Activated T-helper 1 cell treated with anti-CD3 and anti-CD28 coated beads, Interleukin-12 subunit alpha, Interleukin-12 subunit beta, Interleukin-2, Interleukin-4 antibody, amounts not matched to agents 30 ng/mL and 10 ng/mL and 1 ng/mL, durations not matched to agents 14 hours and 24 hours and 36 hours (primary cell): ENCODE measurements at places on chromosomes 2 and 18. TPM values are rescaled to one million over a fixed set of nuclear protein-coding genes. Genes with fewer than 3 reads are reported as not detected.

CNTNAP5 gene
- not detected in 2 replicates for total RNA-seq

ALS2 gene
- 11.7 and 12.7 TPM in 2 replicates for total RNA-seq

FSHR gene
- total RNA-seq: not detected in 2 replicates

DAW1 gene
- not detected in 2 replicates for total RNA-seq

NOL4 gene
- total RNA-seq: not detected in 2 replicates

LBH gene
- 306 and 313 TPM in 2 replicates for total RNA-seq

SERPINB4 gene
- not detected in 2 replicates for total RNA-seq

GPR45 gene
- not detected in 2 replicates for total RNA-seq

TDRD15 gene
- total RNA-seq: not detected in 2 replicates

SERPINB3 gene
- total RNA-seq: not detected in 2 replicates

DNA sequence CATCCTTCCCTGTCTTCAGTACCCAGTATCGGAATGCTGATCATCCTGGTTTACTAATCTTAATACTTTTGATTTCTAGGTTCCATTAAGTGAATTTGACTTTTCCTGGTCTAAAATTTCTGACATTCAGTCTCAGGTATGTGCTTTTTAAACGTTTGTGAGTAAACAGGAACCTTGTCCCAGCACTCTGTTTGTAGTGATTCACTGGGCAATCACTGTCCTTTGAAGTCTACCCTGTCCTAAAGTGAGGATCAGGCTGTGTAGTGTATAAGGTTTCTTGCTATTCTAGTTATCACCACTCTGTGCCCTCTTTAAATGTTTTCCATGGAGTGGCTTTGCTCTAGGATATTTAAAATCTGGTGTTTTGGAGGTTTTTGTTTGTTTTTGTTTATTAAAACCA is 14.4 kb downstream of the DDX18 start:
- no peak overlapping the region for H3K4me3 ChIP-seq
- no peak for DNase-seq
- no peaks in the 10 kb centered on the region for H3K27me3 ChIP-seq
- no peak overlapping the region for H3K27ac ChIP-seq
- H3K36me3 ChIP-seq: peaks cover 66% of the 10 kb centered on the region
- H3K4me1 ChIP-seq: no peaks in the 10 kb centered on the region

DNA sequence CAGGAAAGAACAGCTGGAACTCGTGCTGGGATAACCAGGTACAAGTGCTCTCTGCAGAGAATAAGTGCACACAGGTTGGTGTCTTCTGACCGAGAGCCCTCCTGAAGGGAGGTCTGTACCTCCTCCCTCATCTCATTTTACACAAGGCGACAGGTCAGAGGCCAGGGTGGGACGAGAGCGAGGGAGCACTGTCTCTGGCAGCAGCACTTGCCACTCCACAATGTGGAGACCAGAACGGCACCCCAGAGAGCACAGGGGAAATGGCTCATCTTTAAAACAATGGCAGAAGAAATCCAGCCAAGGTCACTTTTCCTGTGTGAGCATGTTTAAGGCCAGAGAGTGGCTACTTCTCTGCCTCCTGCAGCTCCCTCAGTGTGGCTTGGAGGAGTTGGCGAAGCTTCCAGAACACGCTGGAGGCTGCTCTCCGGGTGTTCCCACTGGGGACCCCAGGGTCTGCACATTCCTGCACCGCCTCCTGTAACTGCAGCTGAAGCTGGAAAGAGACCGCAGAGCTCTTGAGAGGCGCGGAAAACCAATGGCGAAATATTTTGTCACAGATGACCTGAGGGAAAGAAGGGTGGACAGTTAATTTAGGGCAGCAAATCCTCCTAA is 20.8 kb downstream of the DIPK1C start:
- no peak overlapping the region for H3K4me3 ChIP-seq
- peaks cover 14% of the 10 kb centered on the region for H3K27me3 ChIP-seq
- H3K36me3 ChIP-seq: no peaks in the 10 kb centered on the region

DNA sequence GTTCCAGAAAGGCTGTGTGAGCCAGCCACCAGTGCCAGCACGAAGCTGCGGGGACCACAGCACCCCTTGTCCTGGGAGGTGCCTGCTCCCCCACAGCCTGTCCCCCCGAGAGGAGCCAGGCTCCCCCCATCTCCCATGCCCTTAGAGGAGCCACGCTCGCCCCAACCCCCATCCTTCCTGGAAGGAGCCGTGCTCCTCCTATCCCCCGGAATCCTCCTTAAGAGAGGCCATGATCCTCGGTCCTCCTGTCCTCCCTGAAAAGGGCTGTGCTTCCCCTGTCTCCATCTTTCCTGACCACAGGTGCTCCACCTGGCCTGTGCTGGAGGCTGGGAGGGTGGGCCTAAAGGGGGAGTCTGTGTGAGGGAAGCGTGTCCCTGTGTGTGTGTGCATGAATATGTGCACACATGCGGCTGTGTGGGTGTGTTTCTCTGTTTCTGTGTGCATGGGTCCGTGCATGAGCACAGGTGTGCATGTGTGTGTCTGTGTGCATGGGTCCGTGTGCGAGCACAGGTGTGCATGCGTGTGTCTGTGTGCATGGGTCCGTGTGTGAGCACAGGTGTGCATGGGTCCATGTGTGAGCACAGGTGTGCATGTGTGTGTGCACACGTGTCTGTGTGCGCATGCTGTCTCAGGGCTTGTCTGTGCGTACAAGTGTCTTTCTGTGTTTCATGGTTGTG is 80.3 kb downstream of the RTP5 start:
- H3K36me3 ChIP-seq: no peaks in the 10 kb centered on the region
- H3K27me3 ChIP-seq: no peaks in the 10 kb centered on the region
- H3K4me3 ChIP-seq: no peak overlapping the region
- H3K4me1 ChIP-seq: no peaks in the 10 kb centered on the region
- H3K27ac ChIP-seq: no peak overlapping the region

DNA sequence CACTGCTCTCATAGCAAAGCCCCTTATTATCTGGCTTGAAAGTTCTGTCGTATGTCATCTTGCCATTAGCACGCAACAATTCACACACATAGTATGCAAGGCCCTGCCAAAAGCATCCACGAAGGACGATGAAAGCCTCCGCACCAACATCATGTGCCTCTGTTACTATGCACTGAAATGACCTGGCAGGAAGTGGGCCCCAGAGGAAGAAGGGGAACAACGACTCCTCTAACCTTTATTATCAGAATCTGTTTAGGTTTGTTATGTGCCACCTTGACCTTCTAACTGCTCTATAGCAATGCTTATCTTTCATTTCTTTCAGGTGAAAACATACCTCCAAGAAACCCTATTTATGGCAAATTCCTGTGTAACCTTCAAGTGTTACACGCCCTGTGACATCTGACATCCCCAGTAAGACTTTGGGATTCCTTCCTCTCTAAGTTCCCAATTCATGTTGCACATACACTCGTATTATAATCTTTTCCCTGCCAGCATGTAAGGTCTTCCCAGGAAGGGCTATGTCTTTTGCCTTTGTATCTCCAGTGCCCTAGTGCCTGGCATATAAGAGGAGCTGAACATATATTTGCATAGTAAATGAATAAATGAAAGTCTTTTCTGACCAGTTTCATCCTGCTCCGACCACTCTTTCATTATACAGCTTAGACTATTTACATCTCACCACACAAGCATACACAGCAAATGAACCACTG is 7.0 kb upstream of the NDUFV2 start:
- peaks cover 71% of the 10 kb centered on the region for H3K4me1 ChIP-seq
- peaks cover 10% of the 10 kb centered on the region for H3K36me3 ChIP-seq
- peak; percentile 61 for DNase-seq

DNA sequence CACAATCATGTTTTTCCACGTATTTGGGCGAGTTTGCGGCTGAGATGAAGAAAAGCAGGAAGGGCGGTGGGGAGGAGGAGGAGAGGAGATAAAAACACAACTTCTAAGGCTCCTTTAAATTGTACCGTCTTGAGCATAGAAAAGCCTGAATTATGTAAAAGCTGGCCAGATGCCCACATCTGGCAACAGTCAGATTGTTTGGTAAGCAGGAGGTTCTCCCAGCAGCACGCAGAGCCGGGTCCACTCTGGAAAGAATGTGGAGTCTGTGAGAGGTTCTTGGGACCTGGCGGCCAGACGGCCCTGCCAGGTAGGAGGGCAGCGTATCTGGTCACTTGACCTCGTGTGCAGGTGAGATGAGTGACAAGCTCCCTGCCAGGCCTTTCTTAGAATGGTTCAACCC is 215.3 kb upstream of the APCDD1 start:
- H3K27ac ChIP-seq: no peak overlapping the region
- H3K4me1 ChIP-seq: no peaks in the 10 kb centered on the region
- no peak overlapping the region for H3K4me3 ChIP-seq
- no peaks in the 10 kb centered on the region for H3K36me3 ChIP-seq
- H3K27me3 ChIP-seq: no peaks in the 10 kb centered on the region

- H3K36me3 ChIP-seq: no peaks in the 10 kb centered on the region
- no peak overlapping the region for H3K27ac ChIP-seq
- H3K27me3 ChIP-seq: peaks cover 2% of the 10 kb centered on the region
- no peaks in the 10 kb centered on the region for H3K4me1 ChIP-seq
Measured at GRCh38 chr2:217371781-217372213, 511.9 kb upstream of the TNP1 start.

DNA sequence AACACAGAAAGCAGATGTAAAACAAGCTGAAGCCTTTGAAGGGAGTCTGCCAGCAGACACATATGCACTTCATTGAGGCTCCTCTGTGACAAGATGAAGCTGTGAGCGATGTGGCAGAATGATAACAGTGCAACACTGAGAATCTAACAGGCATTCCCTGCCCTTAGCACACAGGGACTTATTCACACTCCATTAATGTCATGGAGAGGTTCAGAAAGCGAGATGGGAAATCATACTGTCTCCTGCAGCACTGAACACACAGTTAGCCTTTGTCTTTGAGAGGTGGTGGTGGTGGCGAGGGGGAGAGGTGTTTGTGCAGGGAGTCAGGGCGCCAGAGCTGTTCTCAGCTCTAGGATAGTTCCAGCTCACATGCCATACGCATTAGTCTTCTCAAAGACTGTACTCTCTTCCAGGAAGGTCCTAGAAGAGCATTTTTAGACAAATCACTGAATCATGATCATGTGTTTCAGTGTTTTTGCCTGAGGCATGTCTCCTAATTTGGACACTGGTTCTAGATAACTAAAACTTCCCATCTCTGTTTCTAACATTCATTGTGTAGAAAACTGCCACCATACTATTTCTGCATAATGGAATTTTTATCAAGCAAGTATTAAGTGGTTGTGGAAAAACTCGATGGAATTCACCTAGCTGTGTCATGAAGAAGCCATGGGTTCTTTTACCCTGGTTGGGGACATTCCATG is 93.5 kb upstream of the ITGB6 start:
- no peak overlapping the region for H3K27ac ChIP-seq
- DNase-seq: no peak
- no peak overlapping the region for H3K4me3 ChIP-seq
- H3K27me3 ChIP-seq: no peaks in the 10 kb centered on the region
- H3K4me1 ChIP-seq: peaks cover 64% of the 10 kb centered on the region

DNA sequence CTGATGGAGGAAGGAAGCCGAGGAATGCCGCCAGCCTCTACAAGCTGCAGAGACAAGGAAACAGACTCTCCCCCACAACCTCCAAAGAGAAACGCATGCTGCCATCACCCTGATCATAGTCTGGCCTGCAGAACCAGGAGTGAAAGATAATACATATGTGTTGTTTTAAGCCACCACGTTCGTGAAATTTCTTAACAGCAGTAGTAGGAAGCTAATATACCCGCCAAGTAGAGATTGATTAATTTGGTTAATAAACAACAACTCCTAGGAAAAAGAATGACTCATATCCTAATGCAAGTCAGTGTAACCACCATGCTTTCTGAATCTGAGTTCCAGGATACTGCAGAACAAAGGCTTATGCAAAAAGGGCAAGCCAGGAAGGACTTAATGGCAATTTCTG is 36.6 kb downstream of the LONRF2 start:
- H3K4me1 ChIP-seq: peaks cover 35% of the 10 kb centered on the region
- H3K36me3 ChIP-seq: no peaks in the 10 kb centered on the region
- peaks cover 4% of the 10 kb centered on the region for H3K27me3 ChIP-seq
- no peak for DNase-seq
- H3K4me3 ChIP-seq: no peak overlapping the region

DNA sequence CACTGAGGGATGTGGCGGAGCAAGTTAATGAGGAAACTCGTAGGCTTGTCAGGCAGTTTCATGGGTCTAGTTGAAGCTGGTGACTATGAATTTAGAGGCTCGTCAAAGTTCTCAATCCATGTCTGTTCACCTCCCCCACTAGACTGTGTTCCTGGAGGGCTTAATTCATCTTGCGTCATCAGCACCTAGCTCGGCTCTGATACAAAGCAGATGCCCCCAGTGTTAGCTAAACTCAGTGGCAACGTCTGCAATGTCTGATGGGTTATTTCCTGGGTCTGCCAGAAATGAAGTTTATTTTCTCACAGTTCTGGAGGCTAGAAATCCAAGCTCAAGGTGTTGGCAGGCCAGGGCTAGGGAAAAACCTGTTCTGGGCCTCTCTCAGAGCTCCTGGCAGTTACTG is 140.6 kb downstream of the PID1 start:
- no peak overlapping the region for H3K27ac ChIP-seq
- no peaks in the 10 kb centered on the region for H3K4me1 ChIP-seq
- no peak overlapping the region for H3K4me3 ChIP-seq
- no peaks in the 10 kb centered on the region for H3K36me3 ChIP-seq
- H3K27me3 ChIP-seq: no peaks in the 10 kb centered on the region

DNA sequence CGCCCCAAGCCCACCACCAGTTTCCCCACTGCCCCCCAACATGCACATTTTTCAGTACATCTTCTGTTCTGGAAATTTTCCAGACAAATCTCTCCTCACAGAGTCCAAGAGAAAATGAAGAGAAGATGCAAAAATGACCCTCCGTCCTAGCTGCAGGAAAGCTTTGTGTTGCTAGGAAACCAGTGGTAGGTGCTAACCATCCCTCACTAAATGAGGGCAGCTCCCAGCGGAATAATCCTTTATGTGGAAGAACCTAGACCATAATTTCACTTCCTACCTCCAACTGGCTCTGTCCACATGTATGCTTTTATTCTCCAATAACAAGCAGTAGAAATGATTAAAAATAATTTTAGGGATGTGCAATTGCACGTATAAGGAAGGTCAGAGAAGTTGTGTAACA is 311.9 kb upstream of the EPHA4 start:
- H3K36me3 ChIP-seq: no peaks in the 10 kb centered on the region
- DNase-seq: no peak
- H3K4me1 ChIP-seq: no peaks in the 10 kb centered on the region
- H3K27me3 ChIP-seq: no peaks in the 10 kb centered on the region
- no peak overlapping the region for H3K4me3 ChIP-seq

- no peaks in the 10 kb centered on the region for H3K36me3 ChIP-seq
- no peak for DNase-seq
- H3K4me3 ChIP-seq: no peak overlapping the region
- H3K4me1 ChIP-seq: peaks cover 27% of the 10 kb centered on the region
Measured at GRCh38 chr2:65407240-65407639, 25.2 kb downstream of the SPRED2 start.

DNA sequence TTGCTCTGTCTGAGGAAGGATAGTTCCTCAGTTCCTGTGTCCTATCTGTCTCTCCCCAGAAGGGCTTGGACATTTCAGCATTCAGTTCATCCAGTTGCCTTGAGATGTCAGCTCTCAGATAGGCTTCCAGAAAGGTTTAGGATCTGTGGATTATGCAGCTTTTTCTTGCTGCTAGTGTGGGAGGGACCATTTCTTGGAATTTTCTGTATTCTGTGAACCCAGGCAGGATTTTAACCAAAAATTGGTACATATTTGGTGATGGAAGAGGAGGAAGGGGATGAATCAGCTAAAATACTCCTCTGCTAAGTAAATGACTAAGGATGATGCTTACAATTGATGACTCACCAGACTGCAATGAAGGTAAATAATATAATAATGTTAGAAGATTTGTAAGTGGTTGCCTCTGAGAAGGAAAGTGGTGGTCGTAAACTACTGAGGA is 58.6 kb upstream of the DOCK10 start:
- H3K27me3 ChIP-seq: no peaks in the 10 kb centered on the region
- no peak for DNase-seq
- H3K27ac ChIP-seq: no peak overlapping the region
- no peaks in the 10 kb centered on the region for H3K4me1 ChIP-seq
- no peak overlapping the region for H3K4me3 ChIP-seq
